ENCODE measurements at places on chromosomes 11 and 22.
A peak's percentile ranks its signal among the peaks of the same experiment; 100 is the strongest.

DNA sequence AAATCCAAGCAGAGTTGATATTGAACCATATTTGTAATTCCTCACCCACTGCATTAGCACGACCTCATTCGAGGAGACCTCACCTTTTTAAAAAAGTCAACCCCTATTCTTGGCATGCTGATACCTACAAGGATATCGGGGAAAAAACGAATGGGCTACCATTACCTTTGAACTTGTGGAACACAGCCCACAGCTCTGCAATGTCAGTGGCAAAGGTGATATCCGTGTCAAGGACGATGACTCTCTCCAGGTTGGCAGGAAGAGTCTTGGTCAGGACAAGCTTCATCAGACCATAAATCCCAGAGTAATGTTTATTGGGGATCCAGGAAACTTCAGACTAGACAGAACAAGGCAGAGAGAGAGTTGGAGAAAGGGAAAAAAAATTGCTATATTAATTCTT, 355.6 kb downstream of the LARGE1 start:
- DNase-seq, result no peak

DNA sequence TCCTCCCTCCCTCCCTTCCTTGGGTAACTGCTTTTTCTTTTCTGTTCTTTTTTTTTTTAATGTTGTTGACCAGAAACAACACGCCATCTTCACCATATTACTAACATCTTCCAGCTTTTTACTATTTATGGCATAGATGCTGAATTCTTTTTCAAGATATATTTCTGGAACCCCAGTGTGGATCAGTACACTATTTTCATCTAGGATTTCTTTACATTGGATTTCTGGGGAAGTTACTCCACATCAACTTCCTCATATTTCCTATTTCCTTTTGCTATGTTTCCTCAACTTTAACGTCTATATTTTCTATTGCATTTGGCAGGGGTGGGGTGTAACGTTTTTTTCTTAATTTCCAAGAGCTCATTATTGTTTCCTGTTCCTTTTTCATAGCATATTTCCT, 7.0 kb downstream of the PGM2L1 start:
- no peak for DNase-seq

DNA sequence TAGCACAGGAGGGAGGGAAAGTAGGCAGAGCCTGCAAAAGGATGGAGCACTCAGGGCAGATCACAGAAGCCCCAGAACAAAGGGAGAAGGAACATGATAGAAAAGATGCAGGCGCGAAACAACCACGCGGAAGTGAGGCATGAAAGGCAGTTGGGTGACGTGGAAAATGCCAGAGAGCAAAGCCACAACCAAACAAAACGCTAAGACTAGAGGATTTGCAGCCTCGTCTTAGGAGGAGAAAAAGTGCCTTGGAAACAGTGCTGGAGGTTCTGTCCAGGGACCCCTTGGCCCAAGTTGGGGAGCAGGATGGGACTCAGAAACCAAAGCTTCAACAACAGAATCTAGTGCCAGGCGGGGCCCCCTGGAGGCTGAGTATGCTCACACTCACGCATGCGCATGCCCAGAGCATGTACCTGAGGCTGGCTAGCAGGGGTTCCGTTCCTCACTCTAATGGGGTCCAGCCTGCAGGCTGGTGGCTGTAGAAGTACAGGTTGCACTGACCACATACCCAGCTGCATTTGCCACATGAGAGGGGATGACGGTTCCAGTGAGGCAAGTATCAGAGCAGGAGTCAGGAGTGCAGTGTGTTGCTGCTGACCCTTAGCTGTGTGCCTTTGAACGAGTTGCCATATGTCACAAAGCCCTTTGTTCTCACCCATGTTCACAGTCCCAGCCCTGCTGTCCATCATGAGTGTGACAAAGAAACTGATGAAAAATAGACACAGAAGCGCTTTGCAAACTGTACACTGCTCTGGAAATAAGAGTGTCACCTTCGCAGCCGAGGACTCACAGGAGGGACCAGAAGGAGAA, 568.6 kb upstream of the CADM1 start:
- peak; percentile 70 for DNase-seq

- no peak for DNase-seq
Observed at GRCh38 chr11:2261436-2262230, 8.8 kb downstream of the ASCL2 start.

GRCh38 chr11:69342588-69343330, 48.8 kb downstream of the MYEOV start:
- DNase-seq, result no peak

DNA sequence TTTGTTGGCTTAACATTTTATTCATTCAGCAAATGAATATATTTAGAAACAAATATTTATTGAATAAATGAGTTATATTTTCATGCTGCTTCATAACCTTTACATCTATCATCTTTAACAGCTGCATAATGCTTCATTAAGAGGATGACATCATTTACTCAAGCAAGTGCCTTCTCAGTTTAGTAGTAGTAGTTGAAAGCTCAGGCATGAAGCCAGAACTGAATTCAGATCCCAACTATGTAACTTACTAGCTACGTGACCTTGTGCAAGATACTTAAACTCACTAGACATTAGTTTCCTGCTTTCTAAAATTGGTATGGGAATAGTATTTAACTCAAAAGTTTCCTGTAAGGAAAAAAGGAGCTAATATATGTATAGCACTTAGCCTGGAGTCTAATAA, 90.3 kb downstream of the TMPRSS5 start:
- no peak for DNase-seq

DNA sequence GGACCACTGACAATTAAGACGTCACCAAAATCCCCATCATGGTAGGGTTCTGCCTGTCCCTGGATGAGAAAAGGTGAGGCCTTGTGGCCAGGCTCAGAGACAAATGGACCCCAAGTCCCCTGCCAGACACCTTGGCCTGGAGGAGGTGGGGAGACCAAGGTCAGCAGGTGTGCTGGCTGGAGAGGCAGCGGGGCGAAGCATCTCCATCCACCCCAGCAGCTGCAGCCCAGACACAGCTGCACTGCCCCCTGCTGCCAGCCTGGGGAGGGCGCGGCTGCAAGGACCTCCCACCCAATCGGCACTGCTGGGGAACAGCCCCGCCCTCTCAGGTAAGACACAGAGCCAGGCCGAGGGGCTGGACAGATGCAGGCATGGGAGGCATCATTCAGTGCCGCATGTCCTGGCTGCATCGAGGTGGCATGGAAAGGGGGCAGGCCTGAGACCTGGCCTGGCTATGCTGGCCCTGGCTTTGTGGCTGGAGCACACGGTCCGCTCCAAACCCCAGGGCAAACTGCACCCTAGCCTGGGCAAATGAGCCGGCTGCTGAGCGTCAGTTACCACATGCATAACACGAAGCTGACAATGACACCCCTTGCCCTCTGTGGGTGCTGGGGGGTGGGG, 12.2 kb upstream of the MFNG start:
- DNase-seq, result peak; percentile 62

DNA sequence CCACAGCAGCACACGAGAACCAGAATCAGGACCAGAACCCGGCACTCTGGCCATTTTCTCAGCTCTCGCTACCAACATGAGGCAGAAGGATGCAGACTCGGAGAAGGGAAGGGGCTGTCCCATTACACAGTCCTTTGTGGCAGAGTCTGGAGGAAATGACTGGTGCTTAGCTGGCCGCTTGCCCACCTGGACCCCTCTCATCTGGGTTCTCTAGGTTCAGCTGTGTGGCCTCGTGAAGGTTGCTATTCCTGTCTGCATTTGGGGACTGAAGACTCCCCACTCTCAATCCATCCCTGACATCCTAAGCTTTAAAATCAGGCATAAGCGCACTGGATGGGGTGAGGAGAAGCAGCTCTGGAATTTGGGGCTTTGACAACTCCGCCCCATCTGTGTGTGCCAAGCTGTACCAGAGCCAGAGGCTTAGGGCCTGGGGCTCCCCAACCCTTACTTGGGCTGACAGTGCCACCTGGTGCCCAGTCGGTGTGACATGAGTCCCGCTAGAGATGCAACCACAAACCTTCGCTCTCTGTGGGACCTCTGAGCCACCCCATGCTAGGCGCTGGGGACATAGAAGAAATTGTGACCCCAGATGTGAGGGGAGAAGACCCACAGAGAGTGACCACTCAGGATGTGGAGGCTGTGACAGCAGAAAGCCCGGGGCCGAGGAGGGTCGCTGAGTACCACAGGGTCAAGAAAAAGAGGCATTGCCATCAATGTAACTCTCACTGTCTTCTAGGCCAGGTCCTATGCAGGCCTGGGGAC, 35.8 kb upstream of the FCHSD2 start:
- DNase-seq, result peak; percentile 71

- DNase-seq, result no peak
Observed at GRCh38 chr22:25746012-25746373, 4.0 kb downstream of the MYO18B start.

GRCh38 chr11:11724994-11725393, 103.2 kb upstream of the GALNT18 start:
- DNase-seq, result no peak

DNA sequence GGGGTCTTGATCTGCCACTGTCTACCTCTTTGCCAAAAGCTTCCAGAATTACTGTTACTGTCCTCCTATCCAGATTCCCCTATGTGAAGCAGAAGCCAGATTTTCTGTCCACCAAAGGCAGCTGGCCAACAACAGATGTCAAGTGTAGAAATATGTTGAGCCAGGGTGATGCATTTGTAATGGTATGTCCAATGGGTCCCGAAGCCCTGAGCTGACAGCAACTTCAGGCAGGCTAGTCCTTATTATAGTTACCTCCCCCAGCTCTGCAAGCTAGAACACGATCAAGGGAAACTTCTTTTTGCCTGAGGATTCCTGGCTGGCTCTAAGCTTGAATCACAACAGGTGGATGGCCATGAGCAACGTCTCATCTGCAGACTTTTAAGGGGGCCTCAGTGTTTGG, 10.2 kb downstream of the PAMR1 start:
- DNase-seq, result no peak

- peak; percentile 73 for DNase-seq
Observed at GRCh38 chr11:368414-369335, 624 bp upstream of the B4GALNT4 start.

DNA sequence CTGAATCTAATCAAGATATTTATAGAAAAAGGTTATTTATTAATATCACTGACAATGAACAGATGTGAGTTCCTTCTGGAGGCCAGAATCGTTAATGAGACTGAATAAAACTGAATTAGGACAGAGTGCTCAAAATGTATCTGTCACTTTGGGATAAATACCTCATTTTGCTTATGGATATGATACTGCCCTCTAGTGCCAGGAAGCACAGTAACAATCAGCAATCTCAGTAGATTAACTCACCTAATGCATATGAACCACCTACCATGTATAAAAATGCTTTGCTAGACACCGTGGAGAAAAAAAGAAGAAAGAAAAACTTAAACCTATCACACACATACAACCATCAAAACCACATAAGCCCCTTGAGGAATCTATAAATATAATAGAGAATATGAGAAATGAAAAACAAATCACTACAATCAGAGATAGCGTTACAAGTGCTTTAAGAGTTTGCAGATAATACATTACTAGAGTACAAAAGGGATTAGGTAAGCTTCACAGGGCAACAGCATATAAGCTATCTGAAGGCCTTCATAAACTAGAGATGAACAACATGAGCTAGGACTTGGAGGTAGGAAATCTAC, 117.4 kb downstream of the SGSM3 start:
- no peak for DNase-seq

DNA sequence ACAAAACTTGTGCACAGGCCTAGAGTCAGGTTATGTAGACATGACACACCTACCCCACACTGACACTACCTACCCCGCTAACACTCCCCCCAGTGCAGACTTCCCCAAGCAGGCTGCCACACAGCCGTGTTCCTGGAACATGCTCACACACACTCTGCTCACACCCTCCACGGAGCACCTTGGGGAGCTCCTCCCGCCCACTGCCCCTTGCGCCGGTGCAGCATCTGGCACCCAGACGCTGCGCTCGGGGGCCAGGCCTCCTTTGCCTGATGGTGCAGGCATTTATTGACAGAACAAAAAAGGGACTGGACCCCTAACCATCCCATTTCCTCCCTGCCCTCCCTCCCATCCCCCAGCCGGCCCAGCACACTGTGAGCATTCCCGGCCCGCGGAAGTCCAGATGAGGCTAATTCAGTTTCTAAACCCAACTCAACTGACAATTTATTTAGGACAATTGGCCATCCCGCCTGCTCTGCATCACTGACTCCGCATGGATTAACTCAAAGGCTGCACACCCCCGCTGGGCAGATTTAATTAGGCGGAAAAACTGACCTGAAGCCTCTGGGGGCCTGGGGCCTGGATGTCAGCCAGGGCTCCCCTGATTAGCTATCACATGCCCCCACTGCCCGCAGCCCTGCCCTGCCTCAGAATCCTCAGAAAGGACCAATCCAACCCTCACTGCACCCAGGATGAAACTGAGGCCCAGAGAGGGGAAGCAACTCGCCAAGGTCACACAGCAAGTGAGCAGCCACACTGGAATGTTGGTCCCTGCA, 30.1 kb downstream of the KCNC1 start:
- peak; percentile 80 for DNase-seq

DNA sequence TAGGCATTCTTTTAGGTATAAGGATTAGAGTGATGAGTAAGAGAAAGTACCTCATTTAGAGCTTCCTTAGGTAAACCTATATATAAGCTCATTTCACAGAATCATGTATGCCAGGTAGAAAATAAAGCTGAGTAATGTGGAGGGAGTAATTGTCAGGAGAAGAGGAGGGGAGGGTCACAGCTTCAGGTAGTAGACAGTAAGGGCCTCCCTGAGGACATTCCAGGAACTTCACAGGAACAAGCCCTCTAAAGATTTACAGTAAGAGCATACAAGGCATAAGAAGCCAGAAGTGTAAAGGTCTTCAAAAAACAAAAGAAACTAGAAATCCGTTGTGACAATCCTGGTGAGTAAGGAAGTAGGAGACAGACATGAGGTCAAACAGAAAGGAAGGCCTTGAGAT, 57.6 kb downstream of the USP47 start:
- no peak for DNase-seq

DNA sequence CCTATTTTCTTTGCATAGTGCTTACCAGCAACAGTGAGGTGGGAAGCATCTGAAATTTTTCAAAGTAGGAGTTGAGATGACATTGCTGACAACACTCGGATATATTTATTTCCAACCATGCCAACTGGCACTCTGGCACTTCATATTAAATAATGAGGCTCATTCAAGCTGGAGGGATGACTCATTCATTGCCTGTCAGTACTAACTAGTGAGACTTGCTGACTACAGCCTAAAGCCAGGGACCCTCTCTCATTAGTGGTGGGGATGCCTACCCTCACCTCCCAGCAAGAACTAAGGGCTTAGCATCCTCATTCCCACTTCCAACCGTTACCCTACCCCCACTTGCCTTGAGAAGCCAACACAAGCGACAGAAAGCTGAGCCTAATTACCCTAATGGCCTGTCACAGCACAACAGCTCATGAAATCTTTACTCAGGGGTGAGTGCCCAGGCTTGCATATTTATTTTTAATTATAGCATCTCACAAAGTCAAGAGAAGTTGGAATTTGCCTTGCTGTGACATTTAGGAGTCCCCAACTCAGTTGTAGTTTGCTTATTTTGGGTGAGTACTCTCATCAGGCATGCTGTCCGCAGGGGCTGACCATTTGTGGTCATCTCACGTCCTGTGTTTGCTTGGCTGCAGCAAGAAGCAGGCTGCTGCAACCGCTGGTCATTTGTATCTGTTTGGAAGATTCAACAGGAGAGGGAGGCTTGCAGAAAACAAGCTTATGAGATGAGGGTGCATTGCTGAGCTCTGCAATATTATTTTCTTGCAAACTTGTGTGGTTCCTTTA, 181.6 kb upstream of the POU2AF2 start:
- peak; percentile 80 for DNase-seq

GRCh38 chr11:46455834-46456233, 64.3 kb upstream of the CHRM4 start:
- DNase-seq, result no peak

GRCh38 chr11:93939084-93939760, 81.9 kb upstream of the HEPHL1 start:
- no peak for DNase-seq
